ENCODE measurements at places on chromosomes 6 and 20. TPM values are rescaled to one million over a fixed set of nuclear protein-coding genes. Genes with fewer than 3 reads are reported as not detected.
A peak's percentile ranks its signal among the peaks of the same experiment; 100 is the strongest.

DNA sequence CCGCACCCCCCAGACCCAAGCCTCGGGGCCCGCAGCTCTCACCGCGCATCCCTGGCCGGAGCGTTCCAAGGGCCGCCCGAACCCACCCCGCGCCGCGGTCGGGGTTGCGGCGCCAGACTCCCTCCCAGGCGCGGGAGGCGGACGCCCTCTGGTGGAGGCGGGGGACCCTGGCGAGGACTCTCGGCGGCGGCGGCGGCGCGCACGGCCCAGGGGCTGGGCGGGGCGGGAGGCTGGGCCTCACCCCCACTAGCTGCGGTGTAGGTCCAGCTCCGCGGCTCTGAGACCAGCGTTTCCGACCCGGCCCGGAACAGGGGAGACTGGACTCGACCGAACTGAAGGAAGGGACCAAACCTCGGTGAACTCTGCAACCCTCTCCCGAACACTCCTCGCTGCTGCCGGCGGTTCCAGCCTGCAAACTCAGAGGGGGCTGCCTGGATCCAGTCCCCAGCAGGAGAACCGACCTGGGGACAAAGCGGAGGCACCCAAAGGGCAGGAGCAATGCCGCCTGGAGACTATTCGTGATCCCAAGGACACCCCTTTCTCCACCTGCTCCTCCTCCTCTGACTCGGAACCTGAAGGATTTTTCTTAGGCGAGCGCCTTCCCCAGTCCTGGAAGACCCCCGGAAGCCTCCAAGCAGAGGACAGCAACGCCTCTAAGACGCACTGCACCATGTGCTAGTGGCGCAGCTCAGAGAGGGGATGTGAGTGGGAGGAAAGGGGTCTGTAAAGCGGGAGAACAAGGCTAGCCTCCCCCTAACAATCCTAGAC is 859 bp upstream of the TOMM6 start:
- peak overlapping the region; percentile 100 for H3K4me3 ChIP-seq
- peaks cover 21% of the 10 kb centered on the region for H3K36me3 ChIP-seq
- H3K27ac ChIP-seq: peak overlapping the region; percentile 97

Gene SCRT2
- polyA plus RNA-seq: not detected

GRCh38 chr6:90610751-90611542 is 24.1 kb upstream of the MAP3K7 start:
- H3K4me3 ChIP-seq: peak overlapping the region; percentile 52
- peaks cover 14% of the 10 kb centered on the region for H3K4me1 ChIP-seq
- no peak overlapping the region for H3K27ac ChIP-seq
- H3K27me3 ChIP-seq: peaks cover 23% of the 10 kb centered on the region

DNA sequence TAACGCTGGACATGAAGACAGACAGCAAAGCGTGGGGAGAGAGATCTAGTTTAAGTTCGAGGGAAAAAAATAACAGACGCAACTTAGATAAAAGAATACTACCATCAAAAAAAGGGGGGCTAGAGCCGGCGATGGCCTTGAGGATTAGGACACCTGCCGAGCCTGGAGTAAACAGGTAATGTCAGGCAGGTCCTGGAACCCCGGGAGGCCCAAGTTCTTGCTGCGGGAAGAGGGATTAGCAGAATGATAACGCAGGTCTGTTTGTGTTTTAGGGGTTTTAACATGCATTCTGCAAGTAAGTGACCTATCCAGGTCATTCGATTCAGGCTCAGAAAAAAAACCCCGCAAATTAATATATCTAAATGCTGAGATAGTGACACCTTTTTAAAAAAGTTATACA is 754 bp upstream of the TMEM170B start:
- no peak for DNase-seq
- H3K27ac ChIP-seq: peak overlapping the region; percentile 45
- peak overlapping the region; percentile 68 for H3K4me3 ChIP-seq
- peaks cover 13% of the 10 kb centered on the region for H3K4me1 ChIP-seq

Gene HLA-DQB2
- 5.0 TPM for polyA plus RNA-seq

Gene FAM184A
- 0.85 TPM for polyA plus RNA-seq

- no peak for DNase-seq
- no peaks in the 10 kb centered on the region for H3K27me3 ChIP-seq
- H3K4me1 ChIP-seq: no peaks in the 10 kb centered on the region
- H3K27ac ChIP-seq: no peak overlapping the region
These were observed 51.8 kb downstream of the TSHZ2 start for GRCh38 chr20:53023732-53024520.
